ENCODE measurements at places on chromosomes 7 and 10.
A peak's percentile ranks its signal among the peaks of the same experiment; 100 is the strongest.

GRCh38 chr10:50653142-50653541 lies 29.4 kb upstream of the SGMS1 start:
- DNase-seq, result peak; percentile 8

DNA sequence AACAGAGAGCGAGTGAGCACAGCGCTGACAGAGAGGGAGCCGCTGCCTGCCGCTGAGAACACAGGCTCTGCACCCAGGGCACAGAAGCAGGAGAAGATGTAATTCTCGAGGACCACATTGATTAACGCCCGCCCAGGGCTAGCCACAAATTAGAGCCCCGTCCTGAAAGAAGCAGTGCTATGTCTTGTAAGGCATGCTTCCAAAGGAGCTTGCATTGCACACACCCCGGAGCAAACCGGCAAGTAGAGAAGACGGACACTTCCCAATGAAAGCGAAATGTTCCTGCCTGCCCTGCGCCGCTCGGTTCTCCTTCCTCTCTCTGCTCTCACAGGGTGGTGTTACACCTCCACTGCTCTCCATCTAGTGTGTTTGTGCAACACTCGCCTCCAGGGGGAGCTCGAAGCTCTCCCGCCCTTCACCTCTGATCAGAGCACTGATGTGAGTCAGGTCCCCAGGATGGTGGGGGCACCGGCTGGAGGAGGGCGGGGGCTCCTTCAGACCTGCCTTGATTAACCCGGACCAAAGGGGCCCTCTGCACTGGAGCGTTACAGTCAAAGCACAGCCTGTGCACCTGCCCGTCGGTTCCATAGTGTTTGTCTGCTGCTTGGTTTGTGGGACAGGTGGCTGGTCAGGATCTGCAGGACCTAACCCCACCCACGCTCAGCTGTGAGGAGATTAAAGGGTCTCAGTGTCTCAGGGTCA lies 316.5 kb downstream of the ADARB2 start:
- no peak for DNase-seq

- DNase-seq, result no peak
Measured at GRCh38 chr10:1419796-1420610, 317.3 kb downstream of the ADARB2 start.

- no peak for DNase-seq
Measured at GRCh38 chr10:92923416-92923815, 75.1 kb downstream of the EXOC6 start.

DNA sequence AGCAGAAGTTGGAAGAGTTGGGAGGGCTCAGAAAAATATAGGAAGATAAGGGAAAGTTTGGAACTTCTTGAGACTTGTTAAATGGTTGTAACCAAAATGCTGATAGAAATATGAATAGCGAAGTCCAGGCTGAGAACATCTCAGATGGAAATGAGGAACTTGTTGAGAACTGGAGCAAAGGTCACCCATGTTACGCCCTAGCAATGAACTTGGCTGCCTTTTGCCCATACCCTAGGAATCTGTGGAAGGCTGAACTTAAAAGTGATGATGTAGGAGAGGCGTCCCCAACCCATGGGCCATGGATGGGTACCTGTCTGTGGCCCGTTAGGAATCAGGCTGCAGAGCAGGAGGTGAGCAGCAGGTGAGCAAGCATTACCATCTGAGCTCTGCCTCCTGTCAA lies 347.8 kb downstream of the ARL4A start:
- no peak for DNase-seq
